Left hindlimb (tissue), 1 donor: ENCODE measurements at places on chromosomes 2 and 18.
A peak's percentile ranks its signal among the peaks of the same experiment; 100 is the strongest.

GRCh38 chr2:149225446-149225845, 104.9 kb upstream of the LYPD6 start:
- no peak for DNase-seq

- no peak for DNase-seq
Measured at GRCh38 chr2:181818058-181818680, 73.4 kb upstream of the ITPRID2 start.

- no peak for DNase-seq
Measured at GRCh38 chr2:213253162-213253561, 31.1 kb upstream of the SPAG16 start.

DNA sequence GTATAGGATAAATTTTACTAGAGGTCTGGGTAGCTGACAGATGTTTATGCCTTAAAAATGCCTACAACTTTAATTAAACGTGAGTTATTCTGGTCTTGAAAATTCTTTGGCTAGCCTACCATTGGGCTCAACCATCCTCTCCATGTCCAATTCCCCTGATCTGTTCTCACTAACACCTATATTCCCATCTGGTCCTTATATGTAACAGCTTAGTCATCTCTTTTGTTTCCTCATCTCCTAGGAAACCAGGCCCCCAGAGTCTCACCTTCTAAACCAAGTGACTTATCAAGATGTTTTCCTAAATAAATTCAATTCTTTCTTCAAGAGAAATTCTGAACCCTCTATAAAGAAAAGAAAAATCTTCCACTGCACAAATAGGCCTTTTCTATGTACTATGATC, 148.5 kb downstream of the TTC32 start:
- no peak for DNase-seq

GRCh38 chr2:67954093-67954748, 108.6 kb downstream of the C1D start:
- no peak for DNase-seq

DNA sequence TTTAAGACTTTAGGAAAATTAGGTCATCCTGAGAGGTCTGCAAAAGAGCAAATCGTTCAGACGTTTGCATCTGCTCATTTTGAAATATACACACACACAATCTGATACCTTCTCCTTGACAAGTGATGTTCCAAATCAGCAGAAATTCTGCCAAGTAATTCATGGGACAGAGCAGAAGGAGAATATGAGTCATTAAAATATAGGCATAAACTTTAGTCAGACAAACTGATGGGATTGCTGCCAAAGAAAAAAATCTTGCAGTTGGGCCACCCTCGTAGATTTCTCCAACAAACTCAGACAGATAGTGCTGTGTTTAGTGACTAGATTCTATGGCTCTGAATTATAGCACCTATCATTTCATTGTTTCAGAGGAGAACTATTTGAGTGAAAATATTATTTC, 336.3 kb downstream of the NYAP2 start:
- no peak for DNase-seq

DNA sequence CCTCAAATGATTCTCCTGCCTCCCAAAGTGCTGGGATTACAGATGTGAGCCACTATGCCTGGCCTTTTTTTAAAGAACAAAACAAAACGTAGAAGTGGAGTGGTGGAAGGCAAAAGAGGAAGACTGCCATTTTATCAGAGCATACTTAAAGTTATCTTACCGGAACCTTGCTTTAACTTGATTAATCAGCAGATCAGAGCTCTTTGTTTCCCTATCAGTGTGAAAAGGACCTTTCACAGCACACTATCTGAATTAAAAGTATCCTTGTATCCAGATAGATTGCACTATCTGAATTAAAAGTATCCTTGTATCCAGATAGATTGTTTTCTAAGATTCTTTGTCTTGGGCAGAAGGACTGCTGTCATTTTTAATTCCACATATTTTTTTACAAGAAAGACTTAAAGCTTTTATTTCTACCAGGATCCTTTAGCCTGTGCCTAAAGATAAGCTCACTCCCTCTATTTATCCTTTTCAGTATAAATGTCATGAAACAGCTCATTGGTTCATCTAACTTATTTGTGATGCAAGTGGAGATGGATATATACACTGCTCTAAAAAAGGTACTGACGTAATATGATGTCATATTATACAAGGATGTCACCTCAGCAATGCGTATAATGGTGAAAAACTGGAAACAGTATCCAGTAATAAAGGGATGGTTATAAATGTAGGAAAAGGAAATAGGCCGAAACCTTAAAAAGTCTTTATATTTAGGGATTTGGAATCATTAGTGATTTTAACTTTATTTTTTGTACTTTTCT, 17.8 kb downstream of the GMCL1 start:
- DNase-seq, result no peak

DNA sequence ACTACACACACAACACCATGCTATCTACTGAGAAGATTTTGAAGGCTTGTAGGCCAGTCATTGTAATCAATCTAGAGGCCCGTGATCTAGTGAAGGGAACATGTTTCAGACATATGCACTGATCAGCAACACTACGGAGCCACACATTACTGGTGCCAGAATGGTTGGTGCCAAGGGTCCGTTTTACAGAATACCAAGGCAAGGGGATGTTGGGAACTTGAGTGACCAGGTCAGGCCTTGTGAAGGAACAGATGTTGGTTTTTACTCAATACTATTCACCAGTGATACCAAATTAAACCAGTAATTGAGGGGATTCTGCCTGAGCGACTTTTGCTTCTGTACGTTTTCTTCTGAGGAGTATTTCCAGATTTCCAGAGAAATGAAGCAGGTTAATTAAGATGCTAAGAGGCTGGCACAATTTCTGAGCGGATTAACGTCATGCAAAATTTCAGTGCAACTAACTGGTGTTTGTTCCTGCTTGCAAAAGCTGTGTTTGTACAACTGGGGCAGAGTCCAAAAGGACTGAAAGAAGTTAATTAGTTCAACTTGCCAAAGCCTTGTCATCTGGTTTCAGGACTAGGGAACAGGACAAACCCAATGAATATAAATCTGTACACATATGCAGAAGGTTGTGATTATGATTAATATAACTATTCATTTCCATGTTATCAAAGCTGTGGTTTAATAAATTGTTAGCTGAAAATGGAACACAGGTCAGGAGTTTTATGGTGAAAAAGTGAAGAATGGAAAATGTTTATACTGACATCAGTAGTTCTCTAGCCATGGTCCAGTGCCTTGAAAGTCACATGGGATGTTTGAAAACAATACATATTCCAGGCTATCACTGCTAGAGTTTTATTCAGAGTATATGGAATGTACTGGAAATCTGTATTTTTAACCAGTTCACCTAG, 432.1 kb upstream of the DCC start:
- no peak for DNase-seq

DNA sequence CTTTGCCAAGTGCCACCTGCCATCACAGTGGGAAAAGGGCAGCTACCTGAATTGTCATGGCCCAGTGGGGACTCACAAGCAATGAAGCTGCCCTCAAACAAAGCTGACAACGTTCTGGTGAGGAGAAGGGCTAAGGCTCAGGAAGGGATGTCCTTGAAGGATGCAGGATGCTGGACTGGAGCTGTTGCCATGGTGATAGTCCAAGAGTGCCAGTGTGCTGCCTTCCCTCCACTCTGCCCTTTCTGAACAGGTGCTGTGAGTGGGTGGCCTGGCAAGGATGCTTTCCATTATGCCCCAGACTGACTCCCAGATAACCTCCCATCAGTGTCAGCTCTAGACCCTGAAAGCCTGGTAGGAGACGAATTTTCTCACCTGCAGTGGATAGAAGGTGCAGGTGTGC, 137.8 kb upstream of the GYPC start:
- DNase-seq, result no peak

DNA sequence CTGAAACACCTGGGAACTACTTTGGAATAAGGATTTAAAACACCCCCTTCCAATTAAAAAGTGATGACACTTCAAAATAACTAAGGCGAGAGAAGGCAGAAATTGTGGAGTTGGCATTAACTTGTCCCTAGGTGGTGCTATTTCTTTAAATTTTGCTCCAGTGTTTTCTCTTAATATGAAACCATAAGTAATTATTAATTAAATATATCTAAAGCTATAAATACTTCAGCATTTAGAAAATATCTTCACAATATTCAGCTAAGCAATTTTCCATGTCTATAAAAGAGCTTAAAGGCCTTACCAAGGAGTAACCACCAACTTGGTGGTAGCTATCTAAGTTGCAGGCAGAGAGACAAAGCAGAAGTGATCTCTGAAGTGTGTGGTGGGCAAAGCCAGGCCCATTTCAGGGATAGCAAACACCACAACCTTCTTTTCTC, 186.8 kb upstream of the PGAP1 start:
- no peak for DNase-seq

GRCh38 chr2:47070155-47070919, 84.8 kb downstream of the STPG4 start:
- no peak for DNase-seq

DNA sequence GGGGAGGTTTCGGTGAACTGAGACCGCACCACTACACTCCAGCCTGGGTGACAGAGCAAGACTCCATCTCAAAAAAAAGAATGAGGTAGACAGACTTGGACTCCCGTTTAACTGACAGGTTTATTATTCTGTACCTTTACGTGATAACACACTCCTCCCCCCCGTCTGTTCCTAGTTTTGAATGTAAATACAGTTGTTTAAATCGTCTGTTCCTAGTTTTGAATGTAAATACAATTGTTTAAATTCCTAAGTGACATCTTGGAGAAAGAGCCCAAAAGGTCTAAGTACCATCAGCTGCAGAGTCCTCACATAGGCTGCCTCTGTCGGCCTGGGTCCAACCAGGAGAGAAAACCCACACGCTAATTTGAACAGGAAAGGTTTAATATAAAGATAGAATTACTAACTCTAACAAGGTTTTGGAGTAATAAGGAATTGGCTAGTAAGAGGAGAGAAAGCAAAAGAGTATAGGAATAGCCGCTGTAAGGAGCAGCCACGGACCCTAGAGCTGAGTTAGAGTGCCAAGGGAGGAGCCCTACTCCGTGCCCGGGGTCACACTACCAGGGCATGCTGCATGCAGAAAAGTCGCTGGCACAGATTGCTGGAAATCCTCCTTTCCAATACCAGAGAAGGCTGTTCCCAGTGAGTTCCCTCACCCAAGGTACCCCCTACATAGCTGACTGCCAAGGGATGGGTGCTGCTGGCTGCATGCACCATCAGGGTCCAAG, 83.5 kb upstream of the RANBP2 start:
- DNase-seq, result no peak

DNA sequence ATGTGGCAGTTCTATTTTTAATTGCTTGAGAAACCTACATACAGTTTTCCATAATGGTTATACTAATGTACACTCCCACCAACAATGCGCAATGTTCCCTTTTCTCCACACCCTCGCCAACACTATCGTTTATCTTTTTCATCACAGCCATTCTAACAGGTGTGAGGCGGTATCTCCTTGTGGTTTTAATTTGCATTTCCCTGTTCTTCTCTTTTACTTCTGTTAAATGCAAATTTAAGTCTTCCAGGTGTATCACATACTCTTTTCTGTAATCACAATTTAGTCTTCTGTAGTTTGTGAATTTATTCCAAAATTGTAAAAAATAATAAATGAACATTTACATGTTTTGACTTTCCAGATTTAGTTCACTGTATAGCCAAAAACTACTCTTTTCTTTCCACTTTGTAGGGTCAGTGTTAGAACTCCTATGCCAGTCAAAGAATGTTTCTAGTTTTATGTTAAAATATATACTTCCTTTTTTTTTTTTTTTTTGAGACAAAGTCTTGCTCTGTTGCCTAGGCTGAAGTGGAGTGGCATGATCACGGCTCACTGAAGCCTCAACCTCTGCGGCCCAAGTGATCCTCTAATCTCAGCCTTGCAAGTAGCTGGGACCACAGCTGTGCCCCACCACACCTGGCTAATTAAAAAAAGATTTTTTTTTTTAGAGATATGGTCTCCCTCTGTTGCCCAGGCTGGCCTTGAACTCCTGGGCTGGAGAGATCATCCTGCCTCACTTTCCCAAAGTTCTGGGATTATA, 15.4 kb upstream of the ACYP2 start:
- no peak for DNase-seq

GRCh38 chr2:135386993-135387392, 144.0 kb downstream of the ZRANB3 start:
- no peak for DNase-seq

DNA sequence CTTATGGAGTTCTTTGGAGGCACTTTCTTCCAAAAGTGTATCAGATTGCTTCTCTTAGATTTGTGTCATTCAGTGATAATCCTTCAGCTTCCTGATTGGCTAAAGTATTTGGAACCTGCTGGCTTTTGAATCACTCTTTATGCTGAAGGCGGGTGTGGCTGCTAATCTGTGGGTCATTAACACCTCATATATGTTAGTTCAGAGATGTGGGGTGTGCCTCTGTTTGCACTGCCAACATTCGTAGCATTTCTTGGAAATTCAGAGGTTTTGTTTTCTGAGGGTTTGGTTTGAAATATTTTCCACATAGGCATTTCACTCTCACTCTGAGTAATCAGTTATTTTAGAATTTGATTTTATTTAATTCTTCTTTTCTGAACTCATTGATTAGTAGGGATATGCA, 1604.4 kb upstream of the ACVR2A start:
- DNase-seq, result peak; percentile 63

- DNase-seq, result no peak
Measured at GRCh38 chr2:58899692-58900091, 658.6 kb upstream of the FANCL start.

GRCh38 chr2:96549466-96549785, 12.9 kb downstream of the ARID5A start:
- no peak for DNase-seq

DNA sequence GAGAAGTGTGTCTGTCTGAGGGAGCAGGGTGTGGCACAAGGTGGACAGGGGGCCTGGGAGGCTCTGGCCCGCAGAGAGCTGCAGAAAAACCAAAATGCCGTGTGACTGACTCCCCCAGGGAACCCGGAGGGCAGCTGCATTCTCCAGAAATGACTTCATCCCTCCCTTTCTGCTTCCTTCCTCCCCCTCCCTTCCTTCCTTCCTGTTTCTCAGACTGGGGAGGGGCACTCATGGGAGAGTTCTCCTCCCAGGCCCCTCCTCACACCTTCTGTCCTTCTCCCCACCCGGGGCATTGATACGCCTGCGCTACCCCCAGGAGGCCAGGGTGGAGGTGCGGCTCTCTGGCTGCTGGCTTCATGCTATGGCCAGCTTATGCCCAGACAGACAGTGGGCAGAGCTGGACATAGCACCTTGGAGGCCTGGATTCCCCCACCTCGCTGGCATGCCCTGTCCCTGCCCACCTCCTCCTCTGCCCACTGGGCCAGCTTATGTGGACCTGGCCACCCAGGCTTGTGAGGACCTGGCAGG, 8.2 kb upstream of the GPR17 start:
- DNase-seq, result no peak

- DNase-seq, result peak; percentile 33
Measured at GRCh38 chr2:241767464-241768250, 9.0 kb upstream of the GAL3ST2 start.
